ENCODE measurements at places on chromosomes 7 and 10.

- DNase-seq: no peak
These were observed 22.4 kb upstream of the PPA1 start for GRCh38 chr10:70255329-70256299.

DNA sequence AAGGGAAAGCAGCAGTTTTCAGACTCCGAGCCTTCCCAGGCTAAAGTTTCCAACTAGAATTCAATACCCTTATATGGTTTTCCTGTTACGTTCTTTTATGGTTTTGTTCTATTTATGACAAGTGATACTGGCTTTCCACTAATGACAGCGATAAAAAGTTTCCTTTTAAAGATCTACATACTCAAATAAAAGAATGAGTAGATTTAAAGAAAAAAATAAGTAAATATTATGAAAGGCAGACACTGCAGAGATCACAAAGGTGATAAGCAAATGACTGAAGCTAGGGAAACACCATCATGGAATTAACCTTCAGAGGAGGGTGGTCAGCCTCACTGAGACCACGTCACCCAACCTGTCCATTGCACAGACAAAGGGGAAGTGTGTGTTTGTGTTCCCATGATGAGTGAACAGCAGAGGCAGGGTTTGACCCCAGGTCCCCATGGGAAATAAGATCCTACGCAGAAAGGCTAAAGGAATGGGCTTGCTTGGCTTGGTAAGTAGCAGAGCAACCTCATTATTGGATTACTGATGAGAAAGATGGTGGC lies 4.0 kb downstream of the VSIR start:
- no peak for DNase-seq

DNA sequence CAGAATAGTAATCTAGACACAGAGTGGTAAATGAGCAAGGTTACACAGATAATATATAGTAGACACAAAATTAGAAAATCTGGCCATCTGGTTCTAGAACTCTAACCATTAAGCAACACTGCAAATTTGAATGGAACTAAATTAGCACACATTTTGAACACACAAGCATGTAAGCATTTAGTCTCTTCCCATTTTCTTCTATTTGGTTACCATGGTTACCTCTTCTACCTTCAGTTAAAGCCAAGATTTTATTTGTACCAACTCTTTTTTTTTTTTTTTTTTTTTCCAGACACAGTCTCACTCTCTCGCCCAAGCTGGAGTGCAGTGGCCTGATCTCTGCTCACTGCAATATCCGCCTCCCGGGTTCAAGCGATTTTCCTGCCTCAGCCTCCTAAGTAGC lies 790.5 kb downstream of the MAGI2 start:
- DNase-seq: no peak

- no peak for DNase-seq
These were observed 212.4 kb downstream of the ELFN1 start for GRCh38 chr7:1882451-1882850.

DNA sequence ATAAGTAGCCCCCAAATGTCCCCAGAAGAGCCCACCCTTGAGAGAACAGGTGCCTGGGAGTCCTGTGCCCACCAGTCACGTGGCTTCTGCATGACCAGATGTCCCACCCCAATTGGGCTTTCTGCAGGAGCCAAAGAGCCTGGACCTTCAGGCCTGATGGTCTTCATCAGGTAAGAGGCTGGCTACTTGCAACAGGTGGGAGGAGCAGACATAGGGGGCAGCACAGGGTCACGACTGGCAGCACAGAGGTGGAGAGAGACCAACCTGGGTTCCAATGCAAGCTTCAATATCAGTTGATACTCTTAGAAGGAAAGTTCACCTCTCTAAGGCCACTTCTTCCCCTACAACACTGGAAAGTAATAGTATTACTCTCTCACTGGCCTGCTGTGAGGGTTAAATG lies 288.0 kb downstream of the ELMO1 start:
- DNase-seq: no peak

DNA sequence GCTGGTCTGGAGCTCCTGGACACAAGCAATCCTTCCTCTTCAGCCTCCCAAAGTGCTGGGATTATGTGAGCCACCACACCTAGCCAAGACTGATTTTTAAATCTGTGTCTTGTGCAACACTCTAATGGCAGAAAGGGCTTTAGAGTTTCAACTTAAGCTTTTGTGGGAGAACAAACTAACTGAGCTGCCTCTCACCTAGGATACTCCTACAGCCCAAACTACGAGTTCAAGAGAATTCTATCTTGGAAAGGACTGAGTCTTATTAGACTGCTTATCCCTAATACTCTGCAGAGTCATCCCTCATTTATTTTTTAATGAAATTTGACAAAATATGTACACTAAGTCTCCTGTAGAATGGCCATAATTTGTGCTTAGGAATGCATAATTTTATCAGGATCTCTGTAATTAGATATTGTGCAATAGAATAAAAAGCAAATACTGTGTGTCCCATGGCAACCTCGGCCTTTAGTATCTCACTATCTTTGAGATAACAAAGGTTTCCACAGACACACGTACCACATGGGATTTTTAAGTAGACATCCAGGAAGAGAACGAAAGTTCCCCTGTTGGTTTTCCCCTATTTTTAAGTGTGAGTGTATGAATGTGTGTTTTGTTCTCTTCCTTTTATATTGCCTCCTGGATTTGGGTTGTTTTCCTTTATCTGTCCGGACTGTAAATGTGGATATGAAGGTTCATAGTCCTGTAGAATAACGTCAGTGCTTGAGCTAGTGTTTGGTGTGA lies 199.4 kb upstream of the TCF7L2 start:
- no peak for DNase-seq

- no peak for DNase-seq
These were observed 70.0 kb downstream of the MINDY4 start for GRCh38 chr7:30841025-30841735.

DNA sequence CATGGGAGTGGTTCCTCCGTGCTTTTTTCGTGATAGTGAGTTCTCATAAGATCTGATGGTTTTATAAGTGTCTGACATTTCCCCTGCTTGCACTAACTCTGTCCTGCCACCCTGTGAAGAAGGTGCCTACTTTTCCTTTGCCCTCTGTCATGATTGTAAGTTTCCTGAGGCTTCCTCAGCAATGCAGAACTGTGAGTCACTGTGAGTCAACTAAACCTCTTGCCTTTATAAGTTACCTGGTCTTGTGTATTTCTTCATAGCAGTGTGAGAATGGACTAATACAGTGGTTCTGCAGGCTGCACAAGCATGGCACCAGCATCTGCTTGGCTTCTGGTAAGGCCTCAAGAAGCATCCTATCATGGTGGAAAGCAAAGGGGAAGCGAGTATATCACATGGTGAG lies 1144.6 kb downstream of the SORCS3 start:
- DNase-seq: no peak

- peak; percentile 11 for DNase-seq
These were observed 140.1 kb downstream of the ZFAND4 start for GRCh38 chr10:45532480-45532879.

DNA sequence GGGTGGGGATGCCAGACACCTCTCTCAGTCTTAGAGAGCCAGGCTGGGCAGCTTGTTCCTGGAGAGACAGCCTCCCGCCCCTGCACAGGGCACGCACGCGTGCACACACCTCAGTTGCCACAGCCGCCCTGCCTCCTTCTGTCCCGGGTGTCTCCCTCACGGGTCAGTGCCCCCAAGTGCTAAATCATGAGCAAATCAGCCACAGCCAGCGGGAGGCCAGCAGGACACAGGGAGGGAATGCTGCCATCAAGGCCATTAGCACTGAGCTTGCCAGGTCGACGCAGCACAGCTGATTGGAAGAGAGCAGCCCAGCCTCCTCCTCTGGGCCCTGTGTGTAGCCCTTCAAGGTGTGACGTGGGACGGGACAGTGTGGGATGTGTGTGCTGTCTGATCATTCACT lies 130.4 kb downstream of the CDH23 start:
- DNase-seq: no peak

- DNase-seq: no peak
These were observed 227.7 kb downstream of the CUX1 start for GRCh38 chr7:102044984-102045673.

DNA sequence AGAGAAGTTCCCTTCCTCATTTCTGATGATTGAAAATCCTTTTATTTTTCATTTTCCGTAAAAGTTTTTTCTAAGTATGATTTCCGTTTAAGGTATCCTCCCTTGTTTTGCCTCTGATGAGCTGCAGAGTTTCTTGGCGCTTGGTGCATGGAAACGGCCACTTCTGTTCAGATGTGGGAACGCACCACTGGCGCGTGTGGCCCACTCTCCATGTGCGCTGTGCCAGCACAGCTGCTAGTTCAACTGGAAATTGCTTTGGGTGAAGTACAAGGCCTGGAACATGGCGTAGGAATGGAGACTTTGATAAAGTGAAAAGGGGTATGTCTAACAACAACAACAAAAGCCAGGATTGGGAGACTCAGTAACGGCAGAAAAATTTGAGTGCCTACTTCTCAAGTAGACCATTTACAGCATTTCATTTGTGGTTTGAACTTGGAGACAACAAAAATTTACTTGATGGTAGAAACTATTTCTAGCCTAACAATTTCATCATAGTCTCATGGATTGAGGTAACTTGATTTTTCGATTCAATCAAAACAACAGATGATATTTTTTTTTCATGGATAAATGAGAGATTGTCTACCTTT lies 364.2 kb downstream of the SUGCT start:
- no peak for DNase-seq

GRCh38 chr10:31768467-31768866 lies 160.2 kb downstream of the ARHGAP12 start:
- no peak for DNase-seq

DNA sequence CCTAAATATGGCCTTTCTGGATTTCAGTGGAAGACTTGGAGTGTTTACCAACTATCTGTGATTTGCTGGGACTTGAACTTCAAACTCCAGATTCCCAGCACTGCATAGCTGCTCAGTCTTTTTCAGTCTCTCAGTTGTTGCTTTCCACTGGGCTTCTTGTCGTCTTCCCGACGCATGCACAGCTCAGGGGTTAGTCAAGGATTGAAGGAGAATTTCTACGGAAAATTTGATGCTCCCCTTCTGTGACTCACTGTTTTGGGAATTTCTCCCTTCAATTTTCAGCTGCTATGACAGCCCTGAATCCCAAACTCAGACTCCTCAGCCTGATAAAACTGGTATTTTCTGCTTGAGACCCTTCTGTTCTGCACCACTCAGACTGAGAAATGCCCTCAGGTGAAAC lies 91.7 kb downstream of the CYP26A1 start:
- DNase-seq: no peak

DNA sequence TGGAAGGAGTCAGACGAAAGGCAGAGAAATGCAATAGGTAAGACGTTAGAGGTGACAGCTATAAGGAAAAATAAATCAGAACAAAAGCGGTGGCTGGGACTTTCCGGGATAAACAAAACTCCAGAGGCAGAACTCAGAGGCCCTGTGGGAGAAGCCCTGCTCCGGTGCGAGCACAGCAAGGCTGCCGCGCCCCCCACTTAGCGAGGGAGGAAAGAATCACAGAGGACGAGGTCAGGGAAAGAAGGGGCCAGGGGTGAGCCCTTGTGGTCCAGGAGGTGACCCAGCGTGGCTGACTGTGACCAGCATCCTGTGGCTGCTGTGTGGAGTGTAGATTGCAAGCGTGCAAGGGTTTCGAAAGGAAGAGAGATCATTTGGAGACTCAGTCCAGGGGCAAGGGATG lies 591.8 kb upstream of the ADARB2 start:
- no peak for DNase-seq

DNA sequence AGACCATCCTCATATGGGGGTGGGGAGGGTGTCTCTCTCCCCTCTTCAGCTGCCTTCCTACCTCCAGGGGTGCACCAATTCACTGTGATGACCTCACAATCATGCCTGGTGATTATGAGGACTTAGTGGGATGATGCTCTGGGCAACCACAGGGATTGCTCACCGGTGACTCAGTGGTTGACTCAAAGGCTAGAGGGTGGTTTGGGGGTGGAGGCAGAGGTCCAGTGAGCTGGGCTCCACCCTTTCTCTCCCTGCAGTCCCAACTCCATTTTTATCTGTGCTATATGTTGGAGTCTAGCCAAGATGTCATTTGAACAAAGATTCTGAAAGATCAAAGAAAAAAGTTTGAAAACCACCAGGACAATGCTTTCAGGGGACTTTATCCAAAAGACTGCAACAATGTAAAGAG lies 286.9 kb downstream of the KCNMA1 start:
- DNase-seq: peak; percentile 5

DNA sequence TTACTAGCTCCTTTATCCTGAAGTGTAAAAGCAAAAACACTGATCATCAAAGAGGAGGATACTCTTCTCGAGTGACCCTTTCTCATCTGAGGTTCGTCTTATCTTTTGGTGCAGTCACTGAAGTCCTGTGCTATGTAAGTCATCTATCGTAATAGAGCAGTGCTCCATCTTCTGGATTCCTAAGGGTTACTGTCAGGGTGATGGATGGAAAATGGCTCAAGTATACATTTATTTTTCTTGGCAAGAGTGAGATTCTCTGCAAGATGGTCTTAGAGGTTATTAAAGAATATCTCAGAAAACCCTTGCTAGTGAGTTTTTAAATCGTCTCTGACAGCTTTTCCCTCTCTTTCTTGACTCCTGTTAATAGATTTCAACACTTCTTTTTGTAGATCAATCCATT lies 12.4 kb downstream of the PRKG1 start:
- no peak for DNase-seq

DNA sequence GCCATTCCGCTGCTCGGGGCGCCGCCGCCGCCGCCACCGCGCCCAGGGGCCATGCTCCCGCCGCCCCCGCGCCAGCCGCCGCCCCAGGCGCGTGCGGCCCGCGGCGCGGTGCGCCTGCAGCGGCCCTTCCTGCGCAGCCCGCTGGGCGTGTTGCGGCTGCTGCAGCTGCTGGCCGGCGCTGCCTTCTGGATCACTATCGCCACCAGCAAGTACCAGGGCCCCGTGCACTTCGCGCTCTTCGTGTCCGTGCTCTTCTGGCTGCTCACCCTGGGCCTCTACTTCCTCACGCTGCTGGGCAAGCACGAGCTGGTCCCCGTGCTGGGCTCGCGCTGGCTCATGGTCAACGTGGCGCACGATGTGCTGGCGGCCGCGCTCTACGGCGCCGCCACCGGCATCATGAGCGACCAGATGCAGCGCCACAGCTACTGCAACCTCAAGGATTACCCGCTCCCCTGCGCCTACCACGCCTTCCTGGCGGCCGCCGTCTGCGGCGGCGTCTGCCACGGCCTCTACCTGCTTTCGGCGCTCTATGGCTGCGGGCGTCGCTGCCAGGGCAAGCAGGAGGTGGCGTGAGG lies 383 bp downstream of the MARVELD1 start:
- DNase-seq: peak; percentile 85

DNA sequence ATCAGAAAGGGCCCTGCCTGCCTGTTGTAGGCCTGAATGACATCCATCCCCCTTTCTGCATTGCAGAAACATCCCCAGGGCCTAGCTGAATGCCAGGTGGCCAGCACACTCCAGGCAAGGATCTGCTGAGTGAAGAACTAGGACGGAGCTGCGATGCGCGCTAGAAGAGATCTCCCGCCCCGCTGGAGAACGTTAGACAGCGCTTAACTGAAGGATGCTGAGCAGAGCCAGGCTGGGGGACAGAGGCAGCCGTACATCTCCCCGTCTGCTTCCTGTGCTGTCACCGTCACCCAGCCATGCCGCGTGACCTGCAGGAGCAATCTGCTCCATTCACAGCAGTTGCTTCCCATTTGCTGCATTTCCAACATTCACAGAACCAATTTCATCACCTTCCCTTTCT lies 73.3 kb downstream of the FAM53B start:
- no peak for DNase-seq

Data from erythroblast (primary cell).